ENCODE measurements at places on chromosomes 11 and 22.

- H3K36me3 ChIP-seq = no peaks in the 10 kb centered on the region
- no peaks in the 10 kb centered on the region for H3K27me3 ChIP-seq
- no peak for DNase-seq
- H3K4me1 ChIP-seq = no peaks in the 10 kb centered on the region
These were observed 476.9 kb upstream of the ISX start for GRCh38 chr22:34588871-34589545.

DNA sequence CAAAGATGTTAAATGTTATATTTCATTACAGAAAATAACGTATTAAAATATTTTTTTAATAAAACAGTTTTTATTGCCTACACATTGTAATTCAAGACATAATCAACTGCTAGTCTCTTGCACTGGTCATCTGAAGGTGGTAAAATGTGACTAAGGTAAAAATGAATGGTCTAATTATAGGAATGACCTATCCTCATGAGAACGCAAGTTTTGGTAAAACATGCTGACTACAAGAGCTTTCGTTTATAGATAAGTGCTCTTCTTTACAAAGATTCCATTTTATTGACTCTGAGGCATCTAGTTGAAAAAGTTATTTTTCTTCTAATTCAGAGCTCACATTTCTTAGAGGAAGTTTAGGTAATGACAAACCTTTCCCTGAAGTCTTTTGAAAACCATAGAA lies 27.3 kb downstream of the LUZP2 start:
- no peak for DNase-seq
- H3K4me1 ChIP-seq = no peaks in the 10 kb centered on the region
- H3K27me3 ChIP-seq = no peaks in the 10 kb centered on the region
- H3K36me3 ChIP-seq = no peaks in the 10 kb centered on the region
- H3K4me3 ChIP-seq = no peak overlapping the region
- H3K27ac ChIP-seq = no peak overlapping the region

DNA sequence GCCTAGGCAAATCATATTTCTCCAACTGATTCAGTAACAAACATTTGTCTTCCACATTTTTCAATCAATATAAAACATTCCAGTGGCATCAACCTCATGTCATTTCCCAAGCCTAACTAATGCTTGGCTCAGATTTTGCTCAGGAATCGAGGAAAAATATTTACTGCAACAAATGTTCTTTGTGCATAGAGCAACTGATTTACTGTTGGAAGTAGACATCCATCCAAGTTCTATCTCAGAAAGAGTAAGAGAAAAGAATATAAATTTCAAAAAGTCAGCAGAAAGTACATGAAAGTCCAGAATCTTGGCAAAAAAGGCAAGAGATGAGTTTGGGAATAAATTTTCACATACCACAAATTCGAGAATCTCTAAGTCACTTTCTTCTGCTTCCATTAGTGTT lies 2245.0 kb upstream of the RAG2 start:
- H3K36me3 ChIP-seq = no peaks in the 10 kb centered on the region
- H3K4me1 ChIP-seq = no peaks in the 10 kb centered on the region
- no peak for DNase-seq
- no peak overlapping the region for H3K27ac ChIP-seq
- H3K4me3 ChIP-seq = no peak overlapping the region
- H3K27me3 ChIP-seq = no peaks in the 10 kb centered on the region

DNA sequence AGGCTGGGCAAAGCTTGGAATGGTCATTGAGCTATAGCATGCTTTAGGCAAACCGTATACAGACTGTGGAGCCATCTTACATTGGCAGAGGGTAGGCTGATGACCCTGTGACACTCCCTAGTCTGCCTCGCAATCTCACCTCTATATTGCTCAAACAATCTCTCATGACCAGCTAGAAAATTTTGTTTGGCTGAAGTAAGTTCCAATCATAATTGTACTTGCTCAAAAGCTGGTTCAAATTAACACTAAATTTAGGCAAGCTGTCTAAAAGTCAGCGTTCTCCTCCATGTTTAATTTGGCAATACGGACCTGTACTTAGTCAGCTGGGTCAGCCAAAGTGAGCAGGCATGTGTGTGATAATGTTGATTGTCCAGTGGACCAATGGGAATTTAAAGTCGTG lies 133.0 kb downstream of the SWAP70 start:
- H3K4me3 ChIP-seq = no peak overlapping the region
- H3K27ac ChIP-seq = no peak overlapping the region
- H3K27me3 ChIP-seq = no peaks in the 10 kb centered on the region
- H3K36me3 ChIP-seq = no peaks in the 10 kb centered on the region

GRCh38 chr11:62104816-62105653 lies 18.8 kb upstream of the INCENP start:
- peak overlapping the region; percentile 19 for H3K4me3 ChIP-seq
- H3K36me3 ChIP-seq = no peaks in the 10 kb centered on the region
- no peak for DNase-seq
- H3K4me1 ChIP-seq = peaks cover 5% of the 10 kb centered on the region

- no peak for DNase-seq
- no peaks in the 10 kb centered on the region for H3K27me3 ChIP-seq
- peaks cover 10% of the 10 kb centered on the region for H3K4me1 ChIP-seq
- H3K36me3 ChIP-seq = no peaks in the 10 kb centered on the region
These were observed 7.3 kb downstream of the C11orf71 start for GRCh38 chr11:114392735-114393667.

- no peaks in the 10 kb centered on the region for H3K4me1 ChIP-seq
- no peaks in the 10 kb centered on the region for H3K27me3 ChIP-seq
- H3K4me3 ChIP-seq = no peak overlapping the region
- DNase-seq = no peak
- H3K36me3 ChIP-seq = no peaks in the 10 kb centered on the region
These were observed 62.7 kb upstream of the KIRREL3 start for GRCh38 chr11:127063241-127063640.

DNA sequence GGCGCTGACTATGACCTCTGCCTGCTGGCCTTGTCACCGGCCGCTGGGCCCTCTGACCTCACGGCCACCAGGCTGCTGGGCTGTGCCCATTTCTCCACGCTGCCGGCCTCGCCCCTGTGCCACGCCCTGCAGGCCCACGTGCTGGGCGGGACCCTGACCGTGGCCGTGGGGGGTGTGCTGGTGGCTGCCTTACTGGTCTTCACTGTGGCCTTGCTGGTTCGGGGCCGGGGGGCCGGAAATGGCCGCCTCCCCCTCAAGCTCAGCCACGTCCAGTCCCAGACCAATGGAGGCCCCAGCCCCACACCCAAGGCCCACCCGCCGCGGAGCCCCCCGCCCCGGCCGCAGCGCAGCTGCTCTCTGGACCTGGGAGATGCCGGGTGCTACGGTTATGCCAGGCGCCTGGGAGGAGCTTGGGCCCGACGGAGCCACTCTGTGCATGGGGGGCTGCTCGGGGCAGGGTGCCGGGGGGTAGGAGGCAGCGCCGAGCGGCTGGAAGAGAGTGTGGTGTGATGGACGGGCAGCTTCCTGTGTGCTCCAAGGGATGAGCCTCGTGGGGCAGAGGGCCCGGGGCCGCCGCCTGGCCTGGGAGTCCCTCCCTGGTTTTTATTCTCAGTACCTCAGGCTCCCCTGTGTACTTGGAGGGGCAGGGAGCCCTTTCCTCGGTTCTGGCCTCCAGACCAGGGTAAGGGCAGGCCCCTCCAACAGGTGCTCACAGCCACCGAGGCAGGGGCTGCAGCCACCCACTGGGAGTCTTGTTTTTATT lies 3.0 kb downstream of the LRFN4 start:
- no peak for DNase-seq
- H3K4me3 ChIP-seq = no peak overlapping the region
- peaks cover 7% of the 10 kb centered on the region for H3K36me3 ChIP-seq
- H3K27ac ChIP-seq = no peak overlapping the region
- H3K4me1 ChIP-seq = peaks cover 20% of the 10 kb centered on the region

Data from common myeloid progenitor, CD34-positive (primary cell).